ENCODE measurements at places on chromosomes 13 and 19. TPM values are rescaled to one million over a fixed set of nuclear protein-coding genes. Genes with fewer than 3 reads are reported as not detected.

The KASH5 gene
- total RNA-seq, result not detected

The KLK2 gene
- not detected for total RNA-seq

The CTU1 gene
- 5.5 TPM for total RNA-seq

The LILRB2 gene
- total RNA-seq, result not detected

The ANKRD24 gene
- 1.9 TPM for total RNA-seq

The PTOV1 gene
- 287 TPM for total RNA-seq

The CD79A gene
- total RNA-seq, result not detected

The CD70 gene
- 0.92 TPM for total RNA-seq

The ZNF154 gene
- 16.8 TPM for total RNA-seq

Data from endodermal cell (in vitro differentiated cells).